Activated T-helper 1 cell treated with anti-CD3 and anti-CD28 coated beads, Interleukin-12 subunit alpha, Interleukin-12 subunit beta, Interleukin-2, Interleukin-4 antibody, amounts not matched to agents 30 ng/mL and 10 ng/mL and 1 ng/mL, durations not matched to agents 14 hours and 24 hours and 36 hours (primary cell): ENCODE measurements at places on chromosomes 11 and 22. TPM values are rescaled to one million over a fixed set of nuclear protein-coding genes. Genes with fewer than 3 reads are reported as not detected.

The TEX12 gene
- total RNA-seq, result 0.24 TPM in 1 of 2 replicates, not detected in the other

The ELMOD1 gene
- total RNA-seq, result not detected in 2 replicates

DNA sequence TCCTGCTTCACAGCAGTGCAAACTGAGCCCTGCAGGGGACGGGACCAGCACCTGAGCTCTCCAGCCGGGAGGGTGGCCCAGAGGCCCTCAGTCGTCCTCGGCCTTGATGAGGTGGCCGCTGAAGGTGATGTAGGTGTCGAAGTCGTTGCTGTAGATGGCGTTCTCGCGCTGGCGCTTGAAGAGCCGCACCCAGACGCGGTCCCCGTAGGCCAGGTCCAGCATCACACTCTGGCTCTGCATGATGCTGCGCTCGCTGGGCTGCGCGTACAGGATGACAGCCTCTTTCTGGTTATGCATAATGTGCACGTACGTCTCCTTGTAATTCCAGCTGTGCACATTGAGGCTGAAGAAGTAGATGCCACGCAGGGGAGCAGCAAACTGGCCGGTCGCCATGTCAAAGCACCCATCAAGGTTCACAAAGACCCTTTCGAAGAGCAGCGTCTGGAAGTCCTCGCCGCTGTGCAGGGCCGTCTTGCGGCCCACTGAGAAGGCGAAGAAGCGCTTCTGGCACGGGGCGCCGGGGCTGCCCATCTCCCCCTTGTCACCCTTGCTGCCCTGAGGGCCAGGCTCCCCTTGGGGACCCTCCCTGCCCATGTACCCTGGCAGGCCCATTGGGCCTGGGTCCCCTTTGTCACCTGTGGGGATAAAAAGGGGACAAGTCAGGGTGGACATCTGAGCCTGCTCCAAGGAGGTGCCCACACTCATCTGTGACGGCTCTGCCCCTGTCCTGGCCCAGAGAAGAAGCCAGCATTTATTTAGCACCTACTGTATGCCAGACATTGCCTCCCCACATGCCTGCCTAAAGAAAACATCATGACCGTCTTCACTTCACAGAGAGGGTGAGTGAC lies 5.7 kb downstream of the C1QTNF6 start:
- no peak overlapping the region for H3K27ac ChIP-seq
- H3K36me3 ChIP-seq, result no peaks in the 10 kb centered on the region
- H3K27me3 ChIP-seq, result peaks cover 2% of the 10 kb centered on the region
- no peak for DNase-seq
- no peak overlapping the region for H3K4me3 ChIP-seq

GRCh38 chr22:17845327-17845726 lies 71.1 kb upstream of the BID start:
- H3K27ac ChIP-seq, result no peak overlapping the region
- DNase-seq, result no peak
- H3K4me3 ChIP-seq, result no peak overlapping the region
- H3K36me3 ChIP-seq, result no peaks in the 10 kb centered on the region
- peaks cover 4% of the 10 kb centered on the region for H3K4me1 ChIP-seq

- no peaks in the 10 kb centered on the region for H3K27me3 ChIP-seq
- H3K27ac ChIP-seq, result no peak overlapping the region
- H3K36me3 ChIP-seq, result peaks cover 5% of the 10 kb centered on the region
- no peak for DNase-seq
- H3K4me3 ChIP-seq, result no peak overlapping the region
- H3K4me1 ChIP-seq, result peaks cover 26% of the 10 kb centered on the region
Observed at GRCh38 chr22:42994917-42995562, 19.9 kb downstream of the PACSIN2 start.

- DNase-seq, result no peak
- H3K4me1 ChIP-seq, result peaks cover 6% of the 10 kb centered on the region
- no peaks in the 10 kb centered on the region for H3K36me3 ChIP-seq
- no peak overlapping the region for H3K27ac ChIP-seq
- peaks cover 14% of the 10 kb centered on the region for H3K27me3 ChIP-seq
Observed at GRCh38 chr11:19952911-19953310, 207.4 kb downstream of the DBX1 start.

DNA sequence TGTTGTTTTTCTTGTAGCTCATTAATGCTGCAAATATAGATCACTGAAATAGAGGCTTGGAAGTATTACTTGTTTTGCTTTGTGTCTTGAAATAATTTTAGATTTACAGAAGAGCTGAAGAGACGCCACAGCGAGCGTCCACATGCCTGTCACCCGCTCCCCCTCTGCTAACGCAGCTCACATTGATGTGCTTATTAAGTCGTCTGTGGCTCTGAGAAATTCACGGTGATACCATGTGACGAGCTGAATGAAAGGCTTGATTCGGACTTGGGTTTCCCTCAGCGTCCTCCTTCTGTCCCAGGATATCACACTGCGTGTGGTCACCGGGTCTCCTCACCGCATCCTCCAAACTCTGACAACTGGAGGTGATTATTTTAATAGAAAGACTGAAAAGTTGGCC lies 365.4 kb downstream of the BRD1 start:
- no peaks in the 10 kb centered on the region for H3K4me1 ChIP-seq
- no peak overlapping the region for H3K4me3 ChIP-seq
- no peak for DNase-seq
- H3K27me3 ChIP-seq, result no peaks in the 10 kb centered on the region
- no peak overlapping the region for H3K27ac ChIP-seq
